ENCODE measurements at places on chromosomes 3 and 15.

DNA sequence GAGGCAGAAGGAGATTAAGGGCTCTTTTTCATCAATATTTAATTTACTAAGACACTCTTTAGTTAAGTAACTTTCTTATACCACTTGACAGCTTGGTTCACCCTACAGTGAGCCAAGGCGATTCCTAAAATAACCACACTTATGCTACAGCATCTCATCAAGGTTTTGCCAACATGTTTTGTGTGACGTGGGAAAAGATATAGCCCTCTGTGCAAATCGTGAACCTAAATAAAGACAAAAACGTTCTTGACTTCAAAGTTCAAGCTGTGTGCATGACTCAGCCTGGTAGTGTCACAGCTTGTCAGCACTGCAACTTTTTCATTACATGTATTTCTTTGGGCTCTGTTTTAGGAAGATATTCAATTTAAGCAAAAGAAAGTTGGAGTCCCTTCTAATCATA, 297.0 kb upstream of the EPHA3 start:
- DNase-seq: no peak

DNA sequence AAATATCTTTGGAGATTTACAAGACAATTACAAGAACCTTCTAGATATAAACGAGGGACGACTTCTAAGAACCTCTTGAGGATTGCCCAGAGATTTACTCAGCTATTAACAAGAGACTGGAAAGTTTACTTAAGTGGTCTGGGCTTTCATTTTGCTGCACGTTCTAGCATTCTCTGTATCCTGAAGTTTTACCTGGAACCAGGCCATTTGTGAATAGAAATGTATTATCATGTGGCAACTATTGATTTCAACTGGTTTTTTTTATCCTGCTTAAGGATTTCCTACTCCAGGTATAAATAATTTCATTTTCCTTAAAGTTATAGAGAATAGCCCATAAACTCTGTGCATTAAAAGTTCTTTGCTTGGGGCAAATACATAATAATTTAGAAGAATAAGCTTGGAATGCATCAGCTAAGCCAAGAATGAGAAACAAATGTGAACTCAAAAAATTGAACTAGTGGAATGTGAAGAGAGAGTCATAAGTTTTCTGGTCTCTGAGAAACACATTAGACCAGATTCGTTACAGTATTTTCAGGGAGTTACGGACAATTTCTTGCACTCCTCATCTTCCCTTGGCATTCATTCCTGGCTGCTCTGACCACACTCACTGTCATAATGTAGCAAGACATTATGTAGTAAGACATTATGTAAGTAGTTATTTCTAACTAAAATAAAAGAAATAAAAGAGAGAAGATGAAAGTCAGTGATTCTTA, 1.3 kb downstream of the AQP9 start:
- peak; percentile 33 for DNase-seq

- peak; percentile 87 for DNase-seq
Measured at GRCh38 chr15:89430530-89431341, 65.6 kb downstream of the RHCG start.

- no peak for DNase-seq
Measured at GRCh38 chr3:118097660-118098059, 937.0 kb downstream of the IGSF11 start.

GRCh38 chr3:183555541-183556081, at the start of gene KLHL6:
Gene KLHL6 (minus strand): TSS chr3:183555706. CDS start chr3:183555653, 53 bp downstream.
- DNase-seq: peak; percentile 30

GRCh38 chr15:52523647-52524046, 5.0 kb downstream of the MYO5A start:
- DNase-seq: no peak

DNA sequence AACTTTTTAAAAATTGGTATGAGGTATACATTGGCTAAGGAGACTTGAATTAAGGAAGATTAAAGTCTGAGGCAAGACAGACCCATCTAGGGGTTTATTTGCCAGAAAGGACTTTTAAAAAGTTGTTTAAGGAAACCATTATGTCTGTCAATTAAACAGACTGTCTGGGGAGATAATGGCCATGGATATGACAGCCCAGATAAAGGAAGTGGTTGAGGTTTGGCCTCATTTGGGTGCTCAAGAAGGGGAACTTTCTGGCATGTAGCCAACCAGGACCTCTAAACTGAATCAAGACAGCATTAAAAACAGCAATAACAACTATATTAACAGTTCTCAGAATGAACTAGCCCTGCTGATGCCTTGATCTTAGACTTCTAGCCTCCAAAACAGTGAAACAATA, 9.9 kb upstream of the CD200R1L start:
- DNase-seq: no peak

DNA sequence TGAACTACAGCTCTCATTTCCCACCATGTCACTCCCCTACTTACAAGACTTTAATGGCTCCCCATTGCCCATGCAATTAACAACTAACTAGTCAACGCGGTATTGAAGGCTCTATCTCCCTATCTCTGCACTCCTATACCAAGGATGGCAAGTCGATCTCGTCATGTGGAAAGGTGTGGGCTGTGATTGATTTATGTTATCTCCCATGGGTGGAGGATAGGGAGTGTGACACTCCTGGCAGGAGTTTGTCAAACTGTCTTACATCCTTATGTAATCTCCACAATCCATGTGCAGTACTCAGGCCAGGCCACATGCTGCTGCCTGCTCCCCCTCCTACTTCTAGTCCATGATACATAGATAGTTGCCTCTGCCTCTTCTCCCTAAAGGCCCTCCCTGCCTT, 3.2 kb upstream of the RORA start:
- no peak for DNase-seq

All from right hindlimb (tissue), 1 donor.